ENCODE measurements at places on chromosomes 4 and X.
A peak's percentile ranks its signal among the peaks of the same experiment; 100 is the strongest.

- no peaks in the 10 kb centered on the region for H3K36me3 ChIP-seq
- peak; percentile 37 for DNase-seq
- no peak overlapping the region for H3K4me3 ChIP-seq
- H3K4me1 ChIP-seq = peaks cover 5% of the 10 kb centered on the region
- H3K27ac ChIP-seq = no peak overlapping the region
Measured at GRCh38 chr4:186201535-186202230, 10.3 kb downstream of the CYP4V2 start.

DNA sequence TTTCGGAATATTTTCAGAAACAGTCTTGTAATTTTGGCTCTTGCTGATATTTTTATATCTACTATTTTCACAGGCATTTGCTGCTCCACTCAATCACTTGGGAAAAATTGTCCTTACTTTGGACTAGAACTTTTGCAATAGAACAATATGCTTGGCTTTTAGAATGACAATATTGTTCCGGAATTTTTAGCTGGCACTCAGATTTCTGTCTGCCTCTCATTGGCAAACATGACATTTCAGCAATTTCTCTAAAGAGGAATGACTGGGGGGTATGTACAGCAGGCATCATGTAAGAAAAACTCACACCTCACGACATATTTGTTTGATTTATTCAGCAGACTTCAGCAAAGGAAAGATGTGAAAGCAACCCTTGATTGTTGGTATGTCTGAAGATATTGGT is 243.6 kb upstream of the GPRIN3 start:
- H3K4me3 ChIP-seq = no peak overlapping the region
- no peak overlapping the region for H3K27ac ChIP-seq
- H3K36me3 ChIP-seq = no peaks in the 10 kb centered on the region
- no peaks in the 10 kb centered on the region for H3K4me1 ChIP-seq

- DNase-seq = no peak
- no peaks in the 10 kb centered on the region for H3K4me1 ChIP-seq
- no peak overlapping the region for H3K27ac ChIP-seq
Measured at GRCh38 chrX:16957751-16958150, 11.3 kb downstream of the REPS2 start.

- H3K4me3 ChIP-seq = no peak overlapping the region
- no peaks in the 10 kb centered on the region for H3K36me3 ChIP-seq
- no peak overlapping the region for H3K27ac ChIP-seq
- peak; percentile 48 for DNase-seq
- peaks cover 23% of the 10 kb centered on the region for H3K27me3 ChIP-seq
Measured at GRCh38 chr4:1410491-1411325, 4.5 kb upstream of the NKX1-1 start.

Measured in thyroid gland (tissue), 4 donors.